RWPE1 (cell line): ENCODE measurements at places on chromosomes 7 and 10.
A peak's percentile ranks its signal among the peaks of the same experiment; 100 is the strongest.

GRCh38 chr7:91570560-91570959 is 306.3 kb downstream of the FZD1 start:
- no peak for DNase-seq

- DNase-seq = no peak
Observed at GRCh38 chr7:17472518-17472917, 174.1 kb downstream of the AHR start.

GRCh38 chr7:36279200-36279925 is 110.3 kb upstream of the ANLN start:
- DNase-seq = no peak

- DNase-seq = no peak
Observed at GRCh38 chr7:157897681-157898080, 560.9 kb downstream of the DNAJB6 start.

DNA sequence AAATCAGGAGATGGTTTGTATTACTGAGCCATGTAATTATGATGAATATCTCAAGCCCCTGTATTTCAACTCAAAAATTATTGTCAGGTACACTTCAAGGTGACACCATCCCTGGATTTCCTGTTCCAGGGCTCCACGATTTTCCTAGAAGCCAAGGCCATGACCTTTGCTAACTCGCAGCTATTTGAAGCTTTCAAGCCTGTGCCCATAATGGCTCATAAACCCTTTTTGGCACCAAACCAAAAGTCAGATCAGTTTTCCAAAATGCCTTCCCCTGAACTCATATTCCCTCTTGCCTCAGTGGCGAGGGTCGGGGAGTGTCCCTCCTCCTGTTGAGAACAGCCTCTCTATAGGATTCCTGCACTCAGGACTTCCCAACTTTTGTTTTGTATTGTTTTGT is 70.8 kb downstream of the HIP1 start:
- DNase-seq = no peak

- DNase-seq = no peak
Observed at GRCh38 chr7:30177186-30177585, 42.4 kb downstream of the MTURN start.

GRCh38 chr10:103776878-103777591 is 78.3 kb downstream of the SH3PXD2A start:
- DNase-seq = no peak

DNA sequence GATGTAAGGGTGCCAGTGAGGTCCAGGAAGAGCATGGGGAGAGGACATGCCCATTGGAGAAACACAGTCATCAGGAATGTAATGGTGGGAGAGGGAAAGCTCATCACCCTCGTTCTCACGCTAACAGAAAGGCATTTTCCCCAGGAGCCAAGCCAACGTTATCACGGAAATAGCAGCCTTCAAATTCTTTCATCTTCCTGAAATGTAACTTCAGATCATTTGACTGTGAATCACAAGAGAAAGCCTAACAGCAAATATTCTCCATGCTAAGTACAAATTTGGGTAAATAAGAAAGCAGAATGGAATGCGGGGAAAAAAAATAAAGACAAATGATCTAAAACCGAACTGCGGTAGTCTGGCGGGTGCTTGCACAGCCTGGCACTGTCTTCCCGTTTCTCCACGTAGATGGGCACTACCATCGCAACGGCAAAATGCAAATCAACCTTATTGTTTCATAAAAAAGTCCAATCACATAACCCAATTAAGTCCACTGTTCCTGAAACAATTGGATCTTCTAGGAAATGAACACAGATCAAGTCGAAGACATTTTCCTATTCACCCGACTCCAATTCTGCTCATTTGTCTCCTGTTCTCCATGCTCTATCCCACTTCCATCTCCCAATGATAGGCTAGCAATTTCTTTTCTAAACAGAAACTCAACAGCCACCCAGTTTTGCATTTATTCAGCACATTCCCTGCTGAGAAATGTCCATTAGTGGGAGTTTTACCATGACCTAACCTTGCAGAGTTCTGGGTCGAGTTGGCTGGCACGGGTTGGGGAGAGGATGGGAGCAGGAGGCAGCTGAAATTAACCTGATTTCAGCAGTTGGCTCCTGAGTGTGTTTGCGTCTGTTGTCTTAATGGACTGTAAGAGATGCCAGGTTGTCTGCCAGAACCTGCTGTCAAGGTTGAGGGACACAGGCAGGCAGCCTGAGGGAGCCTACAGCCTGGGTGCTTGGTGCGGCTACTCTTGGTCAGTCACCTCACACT is 74.6 kb upstream of the FRMD4A start:
- no peak for DNase-seq

DNA sequence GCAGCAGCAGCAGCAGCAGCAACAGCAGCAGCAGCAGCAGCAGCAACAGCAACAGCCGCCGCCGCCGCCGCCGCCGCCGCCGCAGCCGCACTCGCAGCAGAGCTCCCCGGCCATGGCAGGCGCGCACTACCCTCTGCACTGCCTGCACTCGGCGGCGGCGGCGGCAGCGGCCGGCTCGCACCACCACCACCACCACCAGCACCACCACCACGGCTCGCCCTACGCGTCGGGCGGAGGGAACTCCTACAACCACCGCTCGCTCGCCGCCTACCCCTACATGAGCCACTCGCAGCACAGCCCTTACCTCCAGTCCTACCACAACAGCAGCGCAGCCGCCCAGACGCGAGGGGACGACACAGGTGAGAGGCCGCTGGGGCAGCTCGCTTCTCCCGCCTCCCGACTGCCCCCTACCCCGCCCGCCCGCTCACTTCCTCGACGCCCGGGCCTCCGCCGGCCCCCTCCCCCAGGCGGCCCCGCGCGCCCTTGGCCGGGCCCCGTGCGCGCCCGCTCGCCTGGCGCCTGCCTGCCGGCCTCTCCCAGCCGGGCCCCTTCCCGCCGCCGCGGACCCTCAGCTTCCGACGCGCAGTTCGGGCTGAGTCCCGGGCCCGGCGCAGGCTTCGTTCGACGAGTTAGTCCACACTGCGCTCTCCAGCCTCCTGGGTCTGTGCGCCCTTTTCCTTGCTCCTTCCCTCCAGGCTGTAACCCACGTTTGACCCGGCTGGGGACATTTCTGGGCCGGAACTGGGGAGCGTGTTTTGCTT is 882 bp downstream of the DLX6 start:
- peak; percentile 49 for DNase-seq

DNA sequence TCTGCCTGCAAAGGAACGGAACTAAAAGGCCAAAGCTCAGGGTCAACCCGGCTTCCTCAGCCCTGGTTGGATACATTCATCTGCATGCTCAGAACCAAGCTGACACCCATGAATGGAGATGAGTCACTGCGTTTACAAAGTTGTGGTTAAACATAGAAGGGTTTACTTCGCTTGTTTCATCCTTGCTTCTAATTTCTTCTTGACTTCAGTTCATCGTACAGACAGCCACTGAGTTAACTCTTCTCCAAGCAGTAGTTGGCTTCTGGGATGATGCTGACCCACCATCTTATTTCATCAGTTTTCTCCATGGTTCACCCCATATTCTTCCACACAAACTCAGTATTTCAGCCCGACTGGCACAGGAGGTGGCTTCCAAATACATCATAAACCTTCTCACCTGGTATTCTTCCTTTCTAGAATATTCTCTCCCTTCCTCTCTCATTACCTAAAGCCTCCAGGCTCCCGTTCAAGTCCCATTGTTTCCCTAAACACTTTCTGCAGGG is 166.3 kb upstream of the RNF32 start:
- DNase-seq = peak; percentile 55

- no peak for DNase-seq
Observed at GRCh38 chr7:50649259-50649885, 84.2 kb upstream of the DDC start.

GRCh38 chr10:128097783-128098182 is 28.4 kb downstream of the MKI67 start:
- DNase-seq = no peak

GRCh38 chr7:21962677-21963076 is 17.0 kb upstream of the CDCA7L start:
- DNase-seq = no peak

DNA sequence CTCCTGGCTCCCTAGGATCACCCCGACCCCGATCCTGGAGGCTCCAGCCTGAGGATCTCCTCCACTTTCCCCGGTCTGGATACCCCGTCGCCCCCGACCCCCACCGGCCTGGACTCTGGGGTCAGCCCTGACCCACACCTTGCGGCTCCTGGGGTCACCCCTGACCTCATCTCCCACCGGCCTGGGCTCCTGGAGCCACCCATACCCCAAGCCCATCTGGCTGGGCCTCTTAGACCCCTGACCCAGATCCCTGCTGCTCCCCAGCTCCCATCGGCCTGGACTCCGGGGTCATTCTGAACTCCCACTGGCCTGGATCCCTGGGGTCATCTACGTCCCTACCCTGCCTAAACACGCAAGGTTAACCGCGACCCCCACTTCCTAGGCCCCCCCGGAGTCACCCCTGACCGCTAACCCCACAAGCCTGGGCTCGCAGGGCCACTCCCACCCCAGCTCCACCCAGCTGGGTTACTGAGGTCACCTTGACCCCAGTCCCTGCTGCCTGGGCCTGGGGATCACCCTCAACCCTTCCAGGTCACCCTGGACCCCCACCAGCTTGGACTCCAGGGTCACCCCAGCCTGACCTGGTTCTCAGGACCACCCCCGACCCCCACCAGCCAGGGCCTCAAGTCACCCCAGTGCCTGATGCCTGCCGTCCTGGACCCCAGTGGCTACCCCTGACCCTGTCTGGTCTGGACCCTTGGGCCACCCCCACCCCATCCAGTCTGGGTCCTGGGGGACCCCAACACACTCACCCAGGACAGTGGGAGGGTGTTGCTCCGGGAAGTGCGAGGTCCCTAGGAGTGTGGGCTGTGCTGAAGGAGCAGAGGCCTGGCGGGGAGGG is 1.2 kb downstream of the FOXK1 start:
- peak; percentile 45 for DNase-seq
